ENCODE measurements at places on chromosomes 7 and 10.

DNA sequence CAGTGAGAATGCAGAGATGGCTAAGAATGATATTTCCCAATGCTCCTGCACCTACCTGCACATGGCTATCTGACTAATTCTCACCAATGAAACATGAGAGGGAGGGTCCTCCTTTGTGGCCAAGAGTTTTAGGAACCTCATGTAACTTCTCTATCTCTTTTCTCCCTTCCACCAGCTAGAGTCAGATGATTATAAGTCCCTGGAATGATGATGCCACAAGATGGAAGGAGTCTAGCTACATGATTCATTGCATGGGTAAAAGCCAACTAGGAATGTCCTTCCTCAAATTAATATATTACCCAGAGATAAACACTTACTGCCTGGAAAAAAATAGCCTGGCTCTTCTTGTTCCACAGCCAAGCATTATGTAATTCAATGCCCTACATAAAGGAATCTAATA is 55.1 kb upstream of the AASS start:
- no peak for DNase-seq

- DNase-seq = peak; percentile 28
Measured at GRCh38 chr10:9305018-9305655, 1250.6 kb downstream of the GATA3 start.

DNA sequence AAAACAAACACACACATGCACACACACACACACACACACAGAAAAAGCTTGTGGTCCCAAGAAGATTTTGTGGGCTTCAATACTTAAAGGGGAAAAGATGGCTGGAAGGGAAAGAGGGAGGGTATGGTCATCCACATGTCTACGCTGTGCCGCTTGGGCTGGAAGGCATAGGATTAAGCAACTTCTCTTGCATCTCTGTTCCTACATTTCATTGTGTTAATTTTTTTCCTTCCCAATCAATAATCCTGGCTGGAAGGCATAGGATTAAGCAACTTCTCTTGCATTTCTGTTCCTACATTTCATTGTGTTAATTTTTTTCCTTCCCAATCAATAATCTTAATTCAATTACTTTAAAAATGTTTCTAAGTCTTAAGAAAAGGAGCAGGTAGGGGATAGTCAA is 30.6 kb downstream of the C10orf120 start:
- DNase-seq = no peak

DNA sequence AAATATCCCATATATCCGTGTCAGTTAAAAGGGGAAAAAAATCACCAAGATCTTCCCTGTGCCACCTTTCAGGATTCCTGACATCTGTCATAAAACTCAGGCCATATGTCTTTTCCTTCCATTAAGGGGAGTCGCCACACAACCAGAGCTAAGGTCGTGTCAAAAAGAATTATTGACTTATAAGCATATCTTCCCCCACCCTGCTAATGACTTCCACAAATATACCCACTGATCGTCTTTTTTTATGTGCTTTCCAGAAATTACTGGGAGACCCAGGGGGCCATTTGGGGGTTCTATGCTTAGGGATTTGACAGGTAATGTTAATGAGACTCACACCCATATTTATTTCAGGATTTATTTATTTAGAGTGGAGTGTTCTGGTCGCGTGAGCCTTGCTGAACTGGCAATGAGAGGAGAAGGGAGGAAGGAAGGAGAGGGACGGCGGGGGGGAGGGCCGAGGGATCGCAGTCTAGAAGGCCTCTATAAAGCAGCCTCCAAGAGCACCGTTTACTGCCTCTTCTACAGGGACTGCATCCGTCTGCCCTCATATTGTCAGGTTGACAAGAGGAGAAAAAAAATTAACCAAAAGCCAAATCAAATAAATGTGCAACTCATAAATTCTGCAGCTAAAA is 135.7 kb upstream of the MGMT start:
- DNase-seq = no peak

DNA sequence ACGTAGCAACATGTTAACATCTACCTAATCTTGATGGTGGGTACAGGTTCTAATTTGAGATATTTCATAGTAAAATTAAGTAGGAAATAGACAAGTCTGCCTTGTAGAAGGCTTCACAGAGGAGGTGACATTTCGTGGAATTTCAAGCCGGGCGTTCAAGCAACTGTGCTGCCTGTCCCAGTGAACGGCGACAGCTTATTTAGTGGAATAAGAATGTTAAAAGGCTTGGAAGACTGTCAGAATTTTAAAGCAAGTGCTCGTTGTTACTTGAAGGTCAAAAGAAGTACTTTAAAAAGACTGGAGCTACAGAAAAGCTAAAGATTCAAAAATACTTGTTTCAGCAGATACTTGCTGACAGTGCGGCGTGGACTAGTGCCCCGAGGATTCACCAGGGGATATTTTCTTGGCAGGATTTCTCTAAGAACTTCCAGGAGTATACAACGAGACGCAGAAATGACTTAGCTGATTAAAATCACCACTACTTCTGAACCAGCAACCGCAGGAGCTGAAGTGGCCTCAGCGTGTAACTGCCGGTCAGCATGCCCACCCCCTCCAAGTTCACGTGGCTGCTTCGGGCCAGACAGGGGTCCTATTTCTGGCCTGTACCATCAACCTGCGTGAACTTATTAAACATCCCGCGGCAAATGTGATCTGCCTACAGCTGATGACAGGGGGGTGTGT is 46.5 kb downstream of the CTBP2 start:
- no peak for DNase-seq

- DNase-seq = no peak
Measured at GRCh38 chr10:79193694-79194382, 125.1 kb downstream of the ZMIZ1 start.

GRCh38 chr10:33025039-33025438 is 67.0 kb upstream of the ITGB1 start:
- peak; percentile 26 for DNase-seq

DNA sequence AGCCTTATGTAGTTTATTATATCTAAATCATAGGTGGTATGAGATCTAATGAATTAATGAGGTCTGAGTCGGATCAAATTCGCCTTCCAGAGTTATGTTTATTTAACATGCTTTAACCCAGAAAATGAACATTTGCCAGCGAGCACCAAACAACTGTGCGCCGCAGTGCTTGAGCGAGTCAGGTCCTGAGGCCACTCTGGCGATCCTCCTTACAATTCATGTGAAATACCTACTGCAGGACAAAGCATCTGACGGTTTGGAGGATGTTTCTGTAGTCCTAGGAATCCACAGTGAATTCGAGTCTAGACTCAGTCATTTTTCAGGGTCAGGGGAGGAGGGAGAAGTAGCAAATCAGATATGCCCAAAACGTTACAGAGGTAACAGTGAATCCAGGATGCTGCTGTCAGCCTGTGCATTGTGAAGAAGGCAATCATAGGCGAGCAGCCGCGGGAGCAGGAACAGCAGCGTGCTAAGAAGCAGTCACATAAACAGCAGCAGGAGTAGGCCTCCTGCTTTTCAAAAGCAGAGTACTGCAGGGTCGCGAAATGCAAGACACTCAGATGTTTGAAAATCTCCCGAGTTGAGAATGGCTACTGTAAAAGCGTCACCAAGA is 120.2 kb downstream of the CACNB2 start:
- no peak for DNase-seq

DNA sequence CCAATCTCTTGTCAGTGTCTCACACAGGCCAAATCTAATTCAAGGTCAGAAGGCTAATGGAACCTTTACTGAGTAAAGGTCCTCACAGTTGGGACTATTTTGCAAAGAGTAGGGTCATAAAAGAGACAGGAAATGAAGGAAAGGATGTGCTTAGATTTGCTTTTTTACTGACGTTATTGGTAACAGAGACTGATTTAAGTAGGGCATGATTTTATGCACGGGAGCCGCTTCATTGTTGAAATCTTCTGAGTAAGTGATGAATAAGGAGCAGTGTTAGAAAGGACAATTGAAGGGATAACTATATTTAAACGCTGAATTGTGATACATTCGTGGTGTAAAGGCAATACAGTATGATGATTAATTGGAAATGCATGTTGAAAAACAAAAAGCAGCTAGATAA is 261.5 kb downstream of the MALRD1 start:
- DNase-seq = no peak

DNA sequence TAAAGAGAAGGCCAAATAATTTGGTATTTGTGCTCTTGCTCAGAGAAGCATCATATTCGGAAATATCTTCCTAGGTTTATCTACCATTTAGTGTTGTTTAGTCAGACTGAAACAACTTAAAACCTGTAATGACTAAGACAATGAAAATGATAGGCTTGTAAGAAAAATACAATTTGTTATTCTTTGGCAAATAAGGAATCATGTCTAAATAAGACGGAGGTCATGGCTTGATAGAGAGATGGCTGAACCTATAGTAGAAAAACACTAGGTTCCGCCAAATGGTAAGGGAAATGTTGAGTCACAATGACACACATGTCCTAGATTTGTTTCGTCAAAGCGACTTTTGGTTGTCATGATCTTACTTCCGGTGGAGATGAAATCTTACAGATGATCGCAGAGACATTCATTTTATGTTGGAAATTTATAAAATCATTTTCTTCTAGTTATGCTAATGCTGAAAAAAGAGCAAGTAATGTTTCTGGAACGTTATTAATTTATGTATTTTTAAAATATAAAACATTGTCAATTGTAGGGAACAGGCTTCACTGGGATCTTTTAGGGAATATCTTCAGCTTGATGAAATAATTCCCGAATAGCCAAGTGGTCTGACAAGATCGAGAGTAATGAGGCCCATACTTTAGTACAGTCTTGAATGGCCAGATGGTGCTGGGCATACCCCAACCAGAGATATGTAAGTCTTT is 1.0 kb downstream of the SRGN start:
- DNase-seq = peak; percentile 92

- no peak for DNase-seq
Measured at GRCh38 chr7:127380479-127380878, 12.0 kb downstream of the ZNF800 start.

GRCh38 chr10:70584909-70585544 is 17.5 kb downstream of the PRF1 start:
- no peak for DNase-seq

- DNase-seq = no peak
Measured at GRCh38 chr7:21782996-21783395, 162.7 kb downstream of the CDCA7L start.

GRCh38 chr7:142478479-142479220 is 220.8 kb upstream of the PRSS58 start:
- peak; percentile 50 for DNase-seq

Measured in activated CD4-positive, alpha-beta T cell treated with anti-CD3 and anti-CD28 coated beads, Interleukin-10, Interleukin-2, amounts not matched to agents 100 ng/mL and 50 ng/mL, durations not matched to agents 16 hours and 8 hours (primary cell).